ENCODE measurements at places on chromosomes 1 and 21. TPM values are rescaled to one million over a fixed set of nuclear protein-coding genes. Genes with fewer than 3 reads are reported as not detected.

RBM11 gene
- 2.2 TPM for total RNA-seq

MARCKSL1 gene
- 236 TPM for total RNA-seq

PDZK1 gene
- 0.13 TPM for total RNA-seq

TMEM82 gene
- not detected for total RNA-seq

KMO gene
- not detected for total RNA-seq

CLCNKA gene
- 0.07 TPM for total RNA-seq

DNA sequence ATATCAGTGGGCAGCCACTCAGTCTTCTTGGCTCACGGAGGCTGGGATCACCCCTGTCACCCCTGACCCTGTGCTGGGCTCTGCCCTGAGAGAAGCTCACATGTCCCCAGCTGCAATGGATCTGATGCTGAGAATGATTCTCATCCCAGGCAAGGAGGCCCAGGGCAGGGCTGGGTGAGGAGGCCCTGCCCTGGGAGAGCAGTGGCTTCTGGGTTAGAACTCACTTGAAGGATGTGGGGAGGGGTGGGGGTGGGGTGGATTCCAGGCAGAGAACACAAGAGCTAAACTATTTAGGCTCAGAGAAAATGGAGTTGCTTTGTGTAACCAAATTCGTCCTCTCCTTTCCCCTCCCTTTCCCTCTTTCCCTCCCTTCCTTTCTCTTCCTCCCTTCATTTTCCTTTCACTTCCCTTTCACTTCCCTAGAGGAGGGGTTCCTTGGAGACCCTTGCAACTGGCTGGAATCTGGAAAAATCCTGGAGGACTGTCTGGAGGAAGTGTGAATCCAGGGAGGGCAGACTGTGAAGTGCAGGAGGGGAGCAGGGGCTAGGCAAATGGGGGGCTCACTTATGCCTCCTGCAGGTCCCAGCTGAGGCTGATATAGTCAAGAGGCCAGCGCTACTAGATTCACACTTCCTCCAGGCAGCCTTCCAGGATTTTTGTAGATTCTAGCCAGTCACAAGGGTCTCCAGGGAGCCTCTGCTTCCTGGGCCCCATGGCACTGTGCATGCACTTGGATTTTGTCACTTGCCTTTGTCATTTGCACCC lies 47.0 kb downstream of the IGSF21 start:
- peaks cover 3% of the 10 kb centered on the region for H3K27me3 ChIP-seq
- H3K36me3 ChIP-seq = no peaks in the 10 kb centered on the region
- H3K27ac ChIP-seq = no peak overlapping the region
- no peak overlapping the region for H3K4me3 ChIP-seq

DNA sequence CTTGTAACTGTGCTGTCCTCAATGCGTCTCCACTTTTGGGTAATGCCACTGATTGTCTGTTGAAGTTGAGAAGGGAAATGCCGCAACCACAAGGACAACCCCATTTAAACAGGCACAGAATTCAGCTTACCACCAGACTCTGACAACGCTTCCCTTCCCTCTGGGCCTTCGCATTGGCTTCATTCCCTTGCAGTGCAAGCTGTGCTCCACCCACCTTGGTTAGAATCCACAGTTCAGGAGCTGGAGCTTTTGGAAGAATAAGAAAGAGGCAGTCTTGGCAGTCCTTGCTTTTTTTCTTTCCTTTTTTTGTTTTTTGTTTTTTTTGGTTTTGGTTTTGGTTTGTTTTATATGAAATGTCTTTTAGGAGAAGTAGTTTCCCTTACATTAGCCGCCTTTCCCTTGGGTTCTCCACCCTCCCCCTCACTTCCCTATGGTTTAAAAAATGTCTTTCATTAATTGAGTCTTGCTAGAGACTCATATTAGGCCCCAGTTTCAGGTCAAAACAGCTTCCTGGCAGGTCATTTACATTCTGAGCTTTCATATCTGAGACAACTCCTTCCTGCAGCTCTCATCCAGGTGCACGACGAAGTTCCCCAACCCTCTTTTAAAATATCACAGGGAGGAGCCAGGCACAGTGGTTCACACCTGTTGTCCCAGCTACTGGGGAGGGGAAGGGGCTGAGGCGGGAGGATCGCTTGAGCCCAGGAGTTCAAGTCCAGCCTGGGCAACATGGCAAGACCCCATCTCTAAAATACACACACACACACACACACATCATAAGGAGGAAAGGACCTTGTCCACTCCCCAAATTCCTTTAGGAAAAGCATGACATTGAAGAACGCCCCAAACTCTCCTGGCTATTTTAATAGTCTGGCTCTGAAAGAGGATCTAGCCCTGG lies 20.7 kb upstream of the LAX1 start:
- H3K27me3 ChIP-seq = no peaks in the 10 kb centered on the region
- H3K4me1 ChIP-seq = no peaks in the 10 kb centered on the region
- 0 out of 3 replicates have a peak, but pooled peaks cover 5% of the 10 kb centered on the region for H3K36me3 ChIP-seq
- no peak overlapping the region for H3K27ac ChIP-seq

DNA sequence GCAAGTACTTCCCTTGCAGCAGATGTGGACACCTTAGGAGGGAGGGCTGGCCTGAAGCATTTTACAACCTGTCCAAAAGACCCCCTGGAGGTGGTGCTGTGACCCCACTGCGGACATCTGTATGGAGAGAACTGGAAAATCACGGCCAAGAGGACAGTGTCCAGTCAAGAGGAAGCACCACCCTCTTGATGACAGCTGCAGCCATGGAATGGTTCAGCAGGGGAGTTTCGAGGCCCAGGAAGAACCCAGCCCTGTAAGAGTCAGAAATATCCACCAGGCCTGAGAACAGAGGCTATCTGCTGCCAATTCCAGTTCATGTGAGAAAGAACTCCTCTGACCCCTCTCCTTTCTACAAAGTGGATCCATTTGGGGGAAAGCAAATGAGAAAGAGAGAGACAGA lies 126.8 kb downstream of the PLXNA2 start:
- peaks cover 49% of the 10 kb centered on the region for H3K27me3 ChIP-seq
- DNase-seq = no peak
- no peaks in the 10 kb centered on the region for H3K36me3 ChIP-seq
- H3K27ac ChIP-seq = no peak overlapping the region
- H3K4me1 ChIP-seq = no peaks in the 10 kb centered on the region
- H3K4me3 ChIP-seq = no peak overlapping the region

GRCh38 chr1:168084396-168085231 lies 52.1 kb downstream of the GPR161 start:
- H3K4me3 ChIP-seq = no peak overlapping the region
- peaks cover 8% of the 10 kb centered on the region for H3K4me1 ChIP-seq
- H3K27ac ChIP-seq = no peak overlapping the region
- DNase-seq = peak; percentile 81
- H3K36me3 ChIP-seq = peaks cover 5% of the 10 kb centered on the region

DNA sequence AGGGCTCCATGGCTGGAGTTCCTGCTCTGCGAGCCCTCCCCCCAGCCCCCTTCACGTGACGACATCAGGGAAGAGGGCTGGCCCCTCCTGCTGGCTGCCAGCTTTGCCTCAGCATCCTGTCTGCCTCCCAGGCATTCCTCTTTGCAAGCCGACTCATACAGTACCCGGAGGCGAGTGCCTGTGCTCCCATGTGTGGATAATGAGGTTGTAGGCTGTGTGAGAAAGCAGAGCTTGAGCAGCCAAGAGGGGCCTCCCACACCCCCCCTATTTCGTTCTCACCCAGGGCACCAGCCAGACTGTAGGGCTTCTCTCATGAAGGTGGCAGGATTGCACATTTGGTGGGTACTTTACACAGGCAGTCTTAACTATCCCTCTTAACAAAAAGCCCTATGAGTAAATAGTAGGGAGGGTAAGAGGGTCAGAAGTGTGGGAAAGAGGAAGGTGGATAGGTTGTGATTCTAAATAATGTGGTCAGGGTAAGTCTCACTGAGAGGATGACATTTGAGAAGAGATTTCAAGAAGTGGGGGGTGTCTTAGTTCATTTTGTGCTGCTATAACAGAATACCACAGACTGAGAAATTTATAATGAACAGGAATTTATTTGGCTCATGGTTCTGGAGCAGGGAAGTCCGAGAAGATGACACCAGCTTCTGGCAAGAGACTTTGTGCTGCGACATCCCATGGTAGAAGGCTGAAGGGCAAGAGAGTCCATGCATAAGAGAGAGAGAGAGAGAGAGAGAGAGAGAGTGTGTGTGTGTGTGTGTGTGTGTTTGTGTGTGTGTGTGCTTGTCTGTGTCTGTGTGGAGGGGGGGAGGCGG lies 113.5 kb downstream of the OMA1 start:
- no peaks in the 10 kb centered on the region for H3K36me3 ChIP-seq
- no peak overlapping the region for H3K4me3 ChIP-seq
- no peak overlapping the region for H3K27ac ChIP-seq
